T-helper 17 cell (primary cell): ENCODE measurements at places on chromosomes 13 and 19. TPM values are rescaled to one million over a fixed set of nuclear protein-coding genes. Genes with fewer than 3 reads are reported as not detected.
A peak's percentile ranks its signal among the peaks of the same experiment; 100 is the strongest.

The EBPL gene
- total RNA-seq: 17.1 TPM

The ICAM4 gene
- 0.94 TPM for total RNA-seq

DNA sequence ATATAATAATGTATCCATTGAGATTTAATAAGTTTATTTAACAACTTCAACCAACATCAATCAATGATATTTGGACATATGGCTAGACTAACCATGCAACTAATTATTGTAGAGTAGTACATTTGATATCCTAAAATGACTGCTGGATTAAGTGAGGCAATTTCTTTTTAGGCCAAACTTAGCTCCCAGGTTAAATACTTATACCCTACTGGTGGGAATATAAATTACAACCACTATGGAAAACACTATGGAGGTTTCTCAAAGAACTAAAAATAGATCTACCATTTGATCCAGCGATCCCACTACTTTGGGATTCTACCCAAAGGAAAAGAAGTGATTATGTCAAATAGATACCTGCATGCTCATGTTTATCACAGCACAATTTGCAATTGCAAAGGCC is 345.8 kb downstream of the RBM26 start:
- DNase-seq: no peak
- H3K27me3 ChIP-seq: peaks cover 9% of the 10 kb centered on the region
- no peaks in the 10 kb centered on the region for H3K36me3 ChIP-seq
- no peak overlapping the region for H3K27ac ChIP-seq
- no peak overlapping the region for H3K4me3 ChIP-seq
- H3K4me1 ChIP-seq: no peaks in the 10 kb centered on the region

The IGFL2 gene
- total RNA-seq: 0.72 TPM

- DNase-seq: no peak
- no peak overlapping the region for H3K4me3 ChIP-seq
- H3K36me3 ChIP-seq: no peaks in the 10 kb centered on the region
- H3K27ac ChIP-seq: no peak overlapping the region
- H3K4me1 ChIP-seq: peaks cover 12% of the 10 kb centered on the region
Observed at GRCh38 chr19:47603706-47604565, 5.0 kb upstream of the BICRA start.

DNA sequence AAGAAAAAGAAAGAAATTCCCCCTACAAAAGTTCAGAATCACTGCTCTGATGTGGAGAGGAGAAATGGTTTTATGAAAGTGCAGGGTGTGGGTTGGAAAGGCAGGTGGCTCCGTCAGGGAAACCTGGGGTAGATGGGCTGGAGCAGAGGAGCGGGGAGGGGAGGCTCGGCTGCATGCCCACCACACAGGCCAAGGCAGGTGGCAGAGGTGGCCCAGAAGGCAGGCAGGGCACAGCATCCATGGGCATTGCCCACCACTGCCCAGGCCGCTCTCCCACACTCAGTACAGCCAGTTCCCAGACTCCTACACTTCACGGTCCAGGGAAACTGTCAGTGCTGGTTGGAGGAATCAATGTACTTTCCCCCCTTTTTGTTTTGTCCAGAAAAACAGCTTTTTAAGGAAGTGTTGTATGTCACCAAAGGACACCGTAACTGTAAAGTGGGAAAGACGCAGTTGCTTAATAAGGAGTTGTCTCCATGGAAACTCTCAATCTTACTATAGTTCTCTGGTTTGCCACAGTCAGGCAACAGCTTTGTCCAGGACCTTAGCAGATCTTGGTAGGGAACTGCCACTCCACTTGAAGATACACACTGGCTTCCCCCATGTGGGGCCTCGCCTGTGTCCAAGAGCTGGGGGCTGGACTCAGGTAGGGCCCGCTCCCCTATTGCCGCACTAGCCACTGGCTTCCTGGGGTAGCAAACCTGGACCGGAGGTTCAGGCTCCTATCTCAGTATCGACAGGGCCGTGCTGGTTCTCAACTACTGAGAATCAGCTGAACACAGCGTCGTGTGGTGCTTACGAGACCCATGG is 82.9 kb downstream of the RAB20 start:
- DNase-seq: no peak
- H3K4me1 ChIP-seq: peaks cover 2% of the 10 kb centered on the region
- no peaks in the 10 kb centered on the region for H3K36me3 ChIP-seq
- no peak overlapping the region for H3K4me3 ChIP-seq
- peaks cover 38% of the 10 kb centered on the region for H3K27me3 ChIP-seq

- H3K4me1 ChIP-seq: peaks cover 41% of the 10 kb centered on the region
- no peaks in the 10 kb centered on the region for H3K27me3 ChIP-seq
- H3K4me3 ChIP-seq: peak overlapping the region; percentile 92
- DNase-seq: no peak
- no peaks in the 10 kb centered on the region for H3K36me3 ChIP-seq
- peak overlapping the region; percentile 81 for H3K27ac ChIP-seq
Observed at GRCh38 chr19:1855828-1856255, 7.5 kb downstream of the KLF16 start.

DNA sequence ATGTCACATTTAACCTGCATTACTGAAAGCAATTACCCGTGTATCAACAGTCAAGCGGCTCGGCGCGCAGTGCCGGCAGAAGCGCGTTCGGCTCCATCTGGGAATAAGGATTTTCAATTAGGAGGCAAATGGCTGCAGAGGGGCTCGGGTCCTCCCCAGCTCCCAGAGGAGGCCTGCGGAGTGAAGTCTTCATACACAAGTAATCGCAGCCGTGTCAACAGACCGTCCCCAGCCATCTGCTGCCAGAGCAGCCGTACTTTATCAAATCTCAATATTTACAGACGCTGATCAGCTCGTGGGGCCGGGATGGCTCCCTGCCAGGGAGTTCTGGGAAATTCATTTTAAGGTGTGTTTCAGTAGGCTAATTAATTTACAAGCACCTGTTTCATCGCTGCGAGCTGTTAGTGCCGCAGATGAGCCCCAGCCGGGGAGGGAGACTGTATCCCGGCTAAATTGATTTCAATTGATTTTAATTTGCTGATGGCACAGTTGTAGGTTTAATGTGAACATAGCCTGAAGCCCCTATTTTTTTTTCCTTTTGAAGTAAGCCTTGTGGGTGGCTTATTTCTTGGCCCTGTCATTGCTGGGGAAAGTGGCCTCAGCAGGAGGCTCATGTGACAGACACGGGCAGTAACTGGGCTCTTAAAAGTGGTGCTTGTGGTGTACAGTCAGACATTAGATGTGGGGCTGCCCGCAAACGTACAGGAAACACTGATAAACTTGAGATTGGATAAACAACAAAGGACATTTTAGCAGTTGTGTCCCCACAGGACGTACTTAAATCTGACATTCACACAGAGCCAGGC is 252.7 kb downstream of the TEX29 start:
- no peak overlapping the region for H3K27ac ChIP-seq
- H3K36me3 ChIP-seq: no peaks in the 10 kb centered on the region
- peaks cover 7% of the 10 kb centered on the region for H3K27me3 ChIP-seq
- DNase-seq: no peak
- no peak overlapping the region for H3K4me3 ChIP-seq

DNA sequence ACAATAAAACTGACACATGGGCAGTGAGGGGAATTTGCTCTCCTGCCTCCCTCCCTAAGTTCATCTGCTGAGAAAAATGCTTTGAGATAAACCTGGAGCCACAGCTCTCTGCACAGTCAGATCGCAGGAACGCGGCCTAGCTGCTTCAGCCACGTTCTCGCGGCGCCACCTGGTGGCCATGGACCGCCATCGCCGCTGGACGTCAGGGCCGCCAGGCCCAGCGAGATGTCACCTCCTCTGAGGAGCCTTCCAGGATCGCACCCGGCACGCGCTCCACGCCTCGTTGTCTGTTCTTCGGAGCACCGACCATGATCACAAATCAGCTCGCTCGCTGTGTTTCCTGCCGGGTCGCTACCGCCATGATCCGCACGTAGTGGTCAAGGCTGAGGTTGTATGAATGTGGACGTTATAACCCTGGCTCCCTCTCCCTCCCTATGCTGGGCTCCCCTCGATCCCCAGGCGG is 20.6 kb upstream of the USP29 start:
- peaks cover 3% of the 10 kb centered on the region for H3K4me1 ChIP-seq
- DNase-seq: peak; percentile 47

GRCh38 chr13:74070065-74070464 is 64.1 kb downstream of the KLF12 start:
- DNase-seq: no peak
- peak overlapping the region; percentile 85 for H3K4me3 ChIP-seq
- H3K27ac ChIP-seq: peak overlapping the region; percentile 86
- no peaks in the 10 kb centered on the region for H3K27me3 ChIP-seq
- peaks cover 55% of the 10 kb centered on the region for H3K4me1 ChIP-seq

DNA sequence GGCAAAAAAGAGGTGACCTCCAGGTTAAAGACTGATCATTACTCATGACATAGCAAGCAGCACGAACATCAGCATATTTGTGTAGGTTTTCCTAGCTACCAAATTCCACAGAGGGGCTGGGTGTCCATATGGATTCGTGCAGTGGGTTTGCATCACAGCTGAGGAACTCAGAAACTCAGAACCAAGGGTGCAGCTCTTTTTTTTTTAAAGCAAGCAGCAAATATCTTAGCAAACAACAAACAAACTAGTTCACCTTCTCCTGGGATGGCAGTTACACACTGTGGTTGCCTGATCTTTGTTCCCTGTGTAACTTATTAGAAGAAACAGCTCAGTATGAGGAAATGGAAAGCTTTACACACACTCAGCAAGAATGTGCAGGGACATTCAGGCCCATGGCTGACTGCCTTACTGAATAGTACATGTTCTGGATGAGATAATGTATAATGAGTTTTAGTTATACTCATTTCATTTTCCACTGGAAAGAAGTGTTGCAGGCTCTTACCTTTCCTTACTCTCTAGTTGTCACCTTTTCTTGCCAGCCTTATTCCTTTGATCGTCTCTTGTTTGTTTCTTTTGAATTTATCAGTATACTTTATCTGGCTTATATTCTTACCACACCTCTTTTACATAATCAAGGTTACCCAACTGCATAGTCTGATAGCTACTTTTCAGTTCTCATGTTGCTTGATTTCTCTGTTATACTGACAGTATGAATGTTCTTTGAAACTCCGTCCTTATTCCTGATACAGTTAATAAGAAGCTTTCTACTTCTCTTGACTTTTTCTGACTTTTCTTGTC is 4.3 kb downstream of the NDFIP2 start:
- DNase-seq: no peak
- no peaks in the 10 kb centered on the region for H3K27me3 ChIP-seq
- no peak overlapping the region for H3K4me3 ChIP-seq
- peaks cover 6% of the 10 kb centered on the region for H3K36me3 ChIP-seq
- H3K27ac ChIP-seq: no peak overlapping the region

The ATXN8OS gene
- total RNA-seq: not detected

- DNase-seq: no peak
- H3K4me3 ChIP-seq: no peak overlapping the region
- H3K27ac ChIP-seq: no peak overlapping the region
- peaks cover 3% of the 10 kb centered on the region for H3K36me3 ChIP-seq
- peaks cover 13% of the 10 kb centered on the region for H3K27me3 ChIP-seq
Observed at GRCh38 chr13:109408591-109409382, 377.6 kb downstream of the IRS2 start.

GRCh38 chr19:54209811-54210494 is 9.3 kb downstream of the RPS9 start:
- DNase-seq: no peak
- H3K27ac ChIP-seq: peak overlapping the region; percentile 95
- peaks cover 9% of the 10 kb centered on the region for H3K36me3 ChIP-seq
- H3K4me3 ChIP-seq: peak overlapping the region; percentile 88
- peaks cover 39% of the 10 kb centered on the region for H3K4me1 ChIP-seq

GRCh38 chr13:67829641-67830040 is 599.5 kb upstream of the PCDH9 start:
- no peaks in the 10 kb centered on the region for H3K36me3 ChIP-seq
- no peaks in the 10 kb centered on the region for H3K4me1 ChIP-seq
- H3K27me3 ChIP-seq: no peaks in the 10 kb centered on the region
- H3K4me3 ChIP-seq: no peak overlapping the region

GRCh38 chr19:53102206-53102755 is 941 bp downstream of the ZNF160 start:
- peaks cover 30% of the 10 kb centered on the region for H3K4me1 ChIP-seq
- no peak for DNase-seq
- H3K4me3 ChIP-seq: peak overlapping the region; percentile 95
- peaks cover 15% of the 10 kb centered on the region for H3K36me3 ChIP-seq

The ZIC2 gene
- not detected for total RNA-seq

The KIR2DL3 gene
- not detected for total RNA-seq

The CD22 gene
- 1.3 TPM for total RNA-seq

The STOML3 gene
- not detected for total RNA-seq

The HIF3A gene
- not detected for total RNA-seq

DNA sequence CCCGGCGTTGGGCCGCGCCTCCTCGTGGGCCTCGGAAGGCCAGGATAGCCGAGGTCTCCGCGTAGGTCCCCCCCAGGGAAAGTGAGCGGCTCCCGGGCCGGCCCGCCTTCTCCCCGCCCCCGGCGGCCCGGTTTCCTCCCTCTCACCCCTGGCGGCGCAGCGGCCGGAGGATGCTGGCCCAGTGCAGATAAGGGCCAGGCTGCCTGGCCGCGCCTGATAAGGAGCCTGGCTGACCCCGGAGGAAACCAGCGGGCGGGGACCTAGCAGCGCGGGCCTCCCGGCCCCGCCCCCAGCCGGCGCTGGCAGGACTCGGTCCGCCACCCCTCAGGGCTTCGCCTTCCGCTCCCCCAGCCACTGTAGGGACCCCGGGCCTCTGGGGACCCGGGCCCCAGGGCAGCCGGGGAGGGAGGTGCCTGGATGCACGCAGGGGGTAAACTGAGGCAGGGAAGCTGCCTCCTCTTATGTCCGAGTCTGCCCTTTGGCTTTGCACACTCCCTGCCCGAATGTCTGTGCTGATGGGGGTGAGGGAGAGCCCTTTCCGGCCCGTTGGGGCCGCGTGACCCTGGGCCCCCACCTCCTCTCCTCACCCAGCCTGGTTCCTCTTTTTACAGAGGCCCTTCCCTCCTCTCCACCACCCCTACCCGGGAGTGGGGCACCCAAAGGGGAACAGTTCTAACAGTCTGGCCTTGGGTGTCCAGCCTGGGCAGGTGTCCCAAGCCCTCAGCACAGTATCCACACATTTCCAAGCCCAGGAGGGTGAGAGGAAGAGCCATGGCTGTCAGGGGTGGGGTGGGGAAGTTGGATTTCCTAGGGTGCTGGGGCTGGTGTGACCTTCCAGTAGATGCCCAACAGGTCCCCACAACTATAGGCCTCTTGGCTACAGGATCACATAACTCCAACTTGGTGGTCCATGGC is at the start of gene LYL1:
Gene LYL1 (minus strand): TSS at position 193 of the 915 bp plus-strand sequence. CDS start 1,687 bp downstream, outside the sequence.
- no peaks in the 10 kb centered on the region for H3K27me3 ChIP-seq
- H3K4me1 ChIP-seq: peaks cover 29% of the 10 kb centered on the region
- H3K36me3 ChIP-seq: no peaks in the 10 kb centered on the region
- peak within 1 kb of the TSS; percentile 78 for H3K27ac ChIP-seq

GRCh38 chr13:40457929-40458719 is 208.3 kb downstream of the FOXO1 start:
- no peak overlapping the region for H3K4me3 ChIP-seq
- H3K27me3 ChIP-seq: no peaks in the 10 kb centered on the region

- H3K4me3 ChIP-seq: no peak overlapping the region
- no peaks in the 10 kb centered on the region for H3K4me1 ChIP-seq
- no peak for DNase-seq
Observed at GRCh38 chr13:53343361-53343744, 314.7 kb downstream of the OLFM4 start.

- no peak overlapping the region for H3K4me3 ChIP-seq
- DNase-seq: no peak
- H3K27me3 ChIP-seq: peaks cover 43% of the 10 kb centered on the region
- H3K4me1 ChIP-seq: peaks cover 5% of the 10 kb centered on the region
- H3K27ac ChIP-seq: no peak overlapping the region
- H3K36me3 ChIP-seq: peaks cover 7% of the 10 kb centered on the region
Observed at GRCh38 chr13:46113596-46113995, 8.8 kb upstream of the CPB2 start.

The ZC3H13 gene
- total RNA-seq: 48.6 TPM

GRCh38 chr13:26025196-26025595 is 26.6 kb downstream of the SHISA2 start:
- H3K36me3 ChIP-seq: peaks cover 3% of the 10 kb centered on the region
- peaks cover 22% of the 10 kb centered on the region for H3K27me3 ChIP-seq
- no peaks in the 10 kb centered on the region for H3K4me1 ChIP-seq
- H3K27ac ChIP-seq: no peak overlapping the region
- no peak overlapping the region for H3K4me3 ChIP-seq

GRCh38 chr13:43389573-43389972 is 366.2 kb downstream of the DNAJC15 start:
- peaks cover 10% of the 10 kb centered on the region for H3K27me3 ChIP-seq
- H3K4me3 ChIP-seq: no peak overlapping the region
